Stimulated activated CD4-positive, alpha-beta T cell treated with anti-CD3 and anti-CD28 coated beads, Interleukin-12 subunit alpha, Interleukin-12 subunit beta, amount 100 ng/mL, for 48 hours (primary cell): ENCODE measurements at places on chromosomes 5 and 9.

DNA sequence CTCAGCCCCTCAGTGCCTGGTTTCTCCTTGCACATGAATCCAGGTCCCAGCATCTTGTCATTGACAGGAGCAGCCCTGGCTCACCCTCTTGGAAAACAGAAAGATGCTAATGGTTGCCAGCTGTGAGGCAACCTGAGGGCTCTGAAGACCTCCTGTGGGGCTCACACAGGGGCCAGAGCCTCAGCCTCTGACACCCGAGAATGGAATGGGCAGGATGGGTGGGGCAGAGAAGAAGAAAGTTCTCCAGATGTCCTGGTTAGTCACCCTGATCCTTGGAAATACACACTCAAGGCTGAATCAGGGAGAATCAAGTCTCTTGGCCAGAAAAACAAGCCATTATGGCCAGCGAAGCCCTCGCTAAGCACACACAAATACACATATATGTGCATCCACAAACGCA lies 32.3 kb upstream of the SPATA31E1 start:
- DNase-seq = no peak

- DNase-seq = no peak
These were observed 127.1 kb downstream of the ANKRD18B start for GRCh38 chr9:33651125-33651524.

GRCh38 chr5:142079306-142079721 lies 29.3 kb upstream of the NDFIP1 start:
- DNase-seq = no peak

GRCh38 chr9:312596-313320 lies 98.1 kb downstream of the DOCK8 start:
- no peak for DNase-seq

DNA sequence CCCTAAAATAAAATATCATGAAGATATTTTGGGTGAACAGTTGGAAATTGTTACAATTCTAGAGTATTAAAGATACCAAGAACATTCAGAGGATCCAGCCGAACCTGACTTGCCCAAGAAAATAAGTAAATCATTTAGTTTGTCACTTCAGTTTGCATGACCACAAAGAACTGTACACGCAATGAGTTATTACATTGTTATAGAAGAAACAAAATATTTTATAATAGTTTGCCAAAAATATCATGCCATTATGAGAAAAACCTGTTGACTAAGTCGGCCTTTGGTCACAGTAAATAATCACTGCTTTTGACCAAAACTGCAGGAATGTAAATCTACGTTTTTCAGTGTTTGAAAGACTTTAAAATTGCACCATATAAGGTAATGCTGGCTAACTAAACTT lies 27.9 kb downstream of the TRIO start:
- DNase-seq = no peak

DNA sequence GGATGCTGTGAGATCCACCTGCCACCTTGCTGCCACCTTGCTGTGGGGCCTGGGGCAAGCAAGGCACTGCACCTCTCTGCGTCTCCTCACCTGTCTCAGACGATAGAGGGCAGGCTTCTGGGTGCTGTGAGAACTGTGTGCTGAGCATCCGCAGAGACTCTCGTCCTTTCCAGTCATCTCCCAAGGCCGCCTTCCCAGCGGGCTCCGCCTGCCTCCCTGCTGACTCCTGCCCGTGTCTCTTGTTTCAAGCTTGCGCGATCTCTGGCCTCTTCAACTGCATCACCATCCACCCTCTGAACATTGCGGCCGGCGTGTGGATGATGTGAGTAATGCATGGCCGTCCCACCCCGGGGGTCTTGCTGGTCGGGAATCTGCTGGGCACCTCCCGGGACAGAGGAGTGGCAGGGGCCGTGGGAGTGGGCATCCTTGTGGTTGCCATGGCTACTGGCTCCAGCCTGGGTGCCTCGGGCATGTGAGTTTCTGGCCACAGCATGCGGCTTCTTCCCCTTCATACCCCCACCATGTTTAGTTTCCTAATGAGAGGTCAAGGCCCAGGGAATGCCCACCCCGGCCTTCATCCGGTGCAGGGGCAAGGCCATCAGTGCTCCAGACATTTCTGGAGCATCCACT lies 3.6 kb downstream of the CACFD1 start:
- DNase-seq = no peak

DNA sequence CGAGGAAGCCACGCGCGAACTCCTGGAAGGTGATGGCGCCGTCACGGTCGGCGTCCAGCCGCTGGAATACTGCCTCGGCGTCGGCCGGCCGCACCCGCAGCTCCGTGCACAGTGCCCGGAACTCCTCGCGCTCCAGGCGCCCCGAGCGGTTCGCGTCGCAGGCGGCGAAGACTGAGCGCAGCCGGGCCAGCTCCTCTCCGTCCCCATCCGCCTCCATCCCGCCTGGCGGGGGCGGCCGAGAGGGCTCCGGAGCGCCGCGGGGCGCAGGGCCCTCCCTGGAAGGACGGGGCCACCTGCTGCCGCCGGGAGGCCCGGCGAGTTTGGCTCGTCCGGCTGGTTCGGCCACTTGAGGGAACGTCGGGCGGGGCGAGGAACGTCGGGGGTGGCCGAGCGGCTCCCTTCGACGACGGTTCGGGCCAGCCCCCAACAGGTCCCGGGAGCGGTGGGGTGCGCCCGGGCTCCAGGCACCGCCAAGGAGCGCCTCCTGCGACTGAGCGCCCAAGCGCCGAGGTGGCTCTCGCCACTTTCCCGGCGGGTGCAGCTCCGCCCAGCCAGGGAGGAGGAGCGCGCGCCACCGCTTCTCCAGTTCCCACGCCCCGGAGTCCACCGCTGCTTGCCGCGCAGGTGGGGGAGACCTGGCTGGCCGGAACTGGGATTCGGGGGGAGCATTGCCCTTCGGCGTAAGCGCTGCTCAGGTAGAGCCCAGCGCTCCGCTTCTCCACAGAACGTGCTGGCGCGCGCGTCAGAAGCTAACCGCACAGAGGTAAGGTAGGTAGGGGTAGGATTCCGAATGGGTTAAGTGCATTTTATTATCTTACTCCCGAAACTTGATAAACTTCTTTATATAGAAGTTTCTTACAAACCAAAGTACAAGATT lies at the start of gene RASEF:
TSS of gene RASEF (minus strand) at position 492 of the 877 bp plus-strand sequence. CDS start at position 217, 275 bp downstream.
- DNase-seq = no peak

GRCh38 chr5:113493446-113493845 lies 5.2 kb upstream of the MCC start:
- no peak for DNase-seq

DNA sequence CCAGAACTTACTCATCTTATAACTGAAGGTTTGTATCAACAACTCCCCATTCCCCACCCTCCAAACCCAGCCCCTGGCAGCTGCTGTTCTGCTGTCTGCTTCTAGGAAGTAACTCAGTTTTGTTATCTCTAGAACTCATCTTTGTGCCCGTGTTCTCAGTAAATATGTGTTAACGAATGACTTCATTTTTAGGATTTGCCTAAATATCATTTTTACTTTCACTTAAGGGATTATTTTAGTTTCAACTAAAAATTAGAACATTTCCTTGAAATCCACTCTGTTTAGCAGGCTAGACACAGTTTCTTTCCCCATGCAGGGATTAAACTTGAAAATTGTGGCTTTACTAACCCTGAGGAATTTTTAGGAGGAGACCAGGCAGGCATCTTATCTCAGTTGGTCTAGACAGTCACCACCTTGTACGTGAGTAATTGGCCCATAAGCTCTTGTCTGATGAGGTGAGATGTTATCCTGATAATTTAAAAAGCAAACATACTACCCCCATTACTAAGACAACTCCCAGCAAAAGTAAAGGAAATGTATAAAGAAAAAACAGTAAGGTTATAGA lies 68.2 kb upstream of the TNFAIP8 start:
- no peak for DNase-seq

- DNase-seq = no peak
These were observed 84.8 kb downstream of the PDE6A start for GRCh38 chr5:149859746-149860145.

GRCh38 chr9:107281922-107282667 lies 984 bp upstream of the RAD23B start:
- no peak for DNase-seq

- DNase-seq = no peak
These were observed 114.3 kb downstream of the KCTD16 start for GRCh38 chr5:144284931-144285502.

GRCh38 chr5:145471026-145471425 lies 364.1 kb downstream of the PRELID2 start:
- DNase-seq = no peak

DNA sequence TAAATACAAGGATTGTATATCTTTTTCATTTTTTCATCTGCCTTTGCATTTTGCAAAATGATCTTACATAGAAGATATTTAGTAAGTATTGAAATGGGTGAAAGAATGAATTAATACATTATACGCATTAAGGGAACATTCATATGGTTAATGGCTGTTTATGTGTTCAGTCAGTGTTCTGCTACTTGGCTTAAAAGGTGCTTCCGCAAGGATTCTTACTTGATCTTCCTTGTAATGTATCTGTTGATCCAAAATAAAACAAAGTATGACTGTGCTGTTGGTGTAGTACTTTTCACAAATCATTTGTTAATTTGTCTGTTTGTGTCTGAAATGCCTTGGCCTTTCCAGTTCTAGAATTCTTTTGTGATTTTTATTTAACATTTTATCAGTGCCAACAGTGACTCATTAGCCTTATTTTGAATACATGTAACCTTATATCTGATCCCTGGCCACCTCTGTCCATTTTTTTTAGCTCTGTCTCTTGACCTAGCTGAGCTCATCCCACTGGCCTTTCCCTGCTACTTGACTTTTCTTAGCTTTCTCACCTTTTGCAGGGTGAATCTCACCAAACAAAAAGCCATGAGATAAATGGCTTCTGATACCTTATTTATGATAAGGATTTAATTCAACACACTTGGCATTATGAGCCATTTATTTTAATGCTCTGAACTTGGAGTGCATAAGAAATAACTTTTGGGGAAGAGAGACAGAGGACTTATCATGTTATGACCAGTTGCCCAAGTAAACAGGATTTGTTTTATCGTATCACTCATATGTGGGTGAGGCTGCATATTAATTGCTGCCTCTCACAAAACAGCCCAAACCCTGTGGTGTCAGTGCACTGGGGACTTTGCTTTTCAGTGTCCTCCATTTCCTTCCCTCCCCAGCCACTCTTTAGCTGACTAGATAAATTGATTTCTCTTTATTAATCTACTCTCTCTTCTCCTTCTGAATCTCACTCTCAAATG lies 340.3 kb downstream of the KDM4C start:
- DNase-seq = no peak

- DNase-seq = no peak
These were observed 94.3 kb downstream of the MVB12B start for GRCh38 chr9:126420643-126421564.

- no peak for DNase-seq
These were observed 74.2 kb downstream of the PTPN3 start for GRCh38 chr9:109423877-109424276.

DNA sequence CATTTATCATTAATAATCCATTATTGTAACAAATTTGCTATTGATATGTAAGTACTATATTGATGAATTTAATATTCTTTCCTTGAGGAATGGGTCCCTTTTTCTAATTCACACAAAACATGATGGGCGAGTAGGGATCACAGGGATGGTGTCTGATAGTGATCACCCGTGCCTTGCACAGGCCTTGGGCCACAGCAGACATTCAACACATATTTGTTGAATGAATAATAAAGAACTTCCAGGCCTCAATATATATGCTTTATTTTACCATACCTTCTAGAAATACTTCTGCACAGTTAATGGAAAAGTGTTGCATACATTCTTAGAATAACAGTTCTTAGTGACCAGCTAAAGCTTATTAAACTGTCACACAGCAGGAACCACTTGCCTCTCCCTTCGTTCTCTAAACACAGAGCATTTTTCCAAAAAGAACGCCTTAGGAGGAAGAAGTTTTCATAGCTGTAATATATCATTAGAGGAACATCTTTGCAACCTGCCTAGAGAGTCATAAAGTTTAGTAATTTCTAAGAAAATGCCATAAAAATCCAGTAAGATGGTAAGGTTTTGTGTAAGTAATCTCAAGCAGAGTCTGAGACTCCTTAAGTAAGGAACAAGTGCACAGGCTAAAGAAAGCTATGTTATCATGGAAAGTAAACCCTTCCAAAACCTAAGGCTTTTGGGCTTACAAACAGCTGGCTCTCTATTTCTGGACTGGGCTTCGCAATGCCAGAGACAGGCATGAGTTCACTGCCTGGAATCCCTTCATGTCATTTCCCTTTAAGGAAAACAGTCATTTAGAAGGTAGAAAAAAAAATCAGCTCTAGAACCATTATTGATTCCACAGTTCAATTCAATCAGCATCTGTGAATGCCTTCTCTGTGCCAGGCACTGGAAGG lies 17.7 kb downstream of the TTLL11 start:
- no peak for DNase-seq

DNA sequence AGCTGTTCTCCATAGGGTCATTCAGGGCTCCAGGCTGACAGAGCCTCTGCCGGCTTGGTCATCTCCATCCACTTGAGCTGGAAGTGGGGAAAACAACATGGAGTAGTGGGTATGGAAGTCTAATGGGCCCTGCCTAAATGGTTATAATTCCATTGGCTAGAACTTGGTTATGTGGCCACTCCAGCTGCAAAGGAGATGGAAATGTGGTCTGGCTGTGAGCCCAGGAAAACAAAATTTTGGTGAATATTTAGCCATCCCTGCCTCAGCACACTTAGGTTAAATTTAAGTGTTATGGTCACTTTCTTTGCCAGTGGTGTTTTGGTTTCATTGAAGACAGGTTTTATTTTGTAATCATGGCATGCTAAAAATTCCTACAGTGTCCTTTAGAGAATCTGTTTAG lies 112.3 kb downstream of the SMARCA2 start:
- no peak for DNase-seq

DNA sequence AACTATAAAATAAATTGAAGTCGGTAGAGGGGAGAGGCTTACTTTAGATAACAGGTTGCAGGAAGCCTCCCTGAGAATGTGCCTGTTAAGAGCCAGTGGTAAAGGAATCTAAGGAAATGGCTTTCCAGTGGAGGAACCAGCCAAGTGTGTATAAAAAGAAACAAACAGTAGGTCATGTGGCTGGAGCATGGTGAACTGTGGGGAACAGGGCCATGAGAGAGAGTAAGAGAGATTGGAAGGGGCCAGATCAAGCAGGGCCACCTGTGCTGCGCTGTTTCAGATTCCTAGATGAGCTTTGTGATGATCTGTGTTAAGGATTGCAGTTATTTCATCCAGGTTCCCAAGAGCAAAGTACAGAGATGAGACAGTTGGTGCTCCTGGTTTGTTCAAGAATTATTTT lies 152.7 kb upstream of the SGCD start:
- DNase-seq = no peak

GRCh38 chr9:87498046-87498810 lies 561 bp downstream of the DAPK1 start:
- DNase-seq = no peak

DNA sequence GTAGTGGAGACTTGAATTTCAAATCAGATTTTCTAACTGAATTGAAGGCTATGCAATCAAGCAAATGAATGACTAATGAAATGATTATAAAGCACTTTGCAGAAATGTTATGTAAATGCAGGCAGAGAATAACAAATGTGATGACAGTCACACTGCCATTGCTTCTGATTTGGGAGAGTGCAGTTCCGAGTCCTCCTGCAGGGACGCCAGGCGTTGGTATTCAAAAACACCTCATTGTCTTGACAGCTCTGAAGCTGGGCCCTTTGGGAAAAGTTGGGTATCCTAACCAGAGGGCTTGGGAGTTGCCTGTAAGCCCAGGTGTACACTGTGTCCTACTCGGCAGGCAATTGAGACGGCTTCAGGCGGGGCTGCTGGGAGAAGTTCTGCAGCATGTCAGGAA lies 57.9 kb downstream of the C5orf15 start:
- DNase-seq = no peak
